Activated T-helper 9 cell treated with anti-CD3 and anti-CD28 coated beads, Interleukin-2, amount 50 U/mL, for 16 hours (primary cell): ENCODE measurements at places on chromosomes 2 and 18.

DNA sequence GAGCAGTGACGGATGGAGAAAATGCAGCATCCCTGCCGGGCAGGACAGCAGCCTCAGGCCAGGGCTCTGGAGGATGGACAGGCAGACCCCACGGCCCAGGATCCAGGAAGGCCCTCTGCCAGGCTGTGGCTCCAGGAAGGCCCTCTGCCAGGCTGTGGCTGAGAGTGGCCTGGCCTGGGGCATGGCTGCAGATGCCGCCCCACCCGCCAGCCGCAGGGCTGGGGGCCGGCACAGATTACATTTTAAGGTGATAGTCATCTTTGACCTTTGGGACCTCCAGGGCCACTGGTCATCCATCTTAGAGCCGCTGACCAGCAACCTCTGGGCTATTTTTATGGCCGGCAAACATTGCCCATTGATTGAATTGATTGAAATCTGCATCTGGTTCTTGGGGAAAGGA lies 98.0 kb upstream of the BOD1L2 start:
- no peak for DNase-seq

- DNase-seq = no peak
Observed at GRCh38 chr2:59732871-59733566, 820.4 kb downstream of the BCL11A start.

GRCh38 chr2:96897491-96898134 lies 27.7 kb upstream of the SEMA4C start:
- no peak for DNase-seq

DNA sequence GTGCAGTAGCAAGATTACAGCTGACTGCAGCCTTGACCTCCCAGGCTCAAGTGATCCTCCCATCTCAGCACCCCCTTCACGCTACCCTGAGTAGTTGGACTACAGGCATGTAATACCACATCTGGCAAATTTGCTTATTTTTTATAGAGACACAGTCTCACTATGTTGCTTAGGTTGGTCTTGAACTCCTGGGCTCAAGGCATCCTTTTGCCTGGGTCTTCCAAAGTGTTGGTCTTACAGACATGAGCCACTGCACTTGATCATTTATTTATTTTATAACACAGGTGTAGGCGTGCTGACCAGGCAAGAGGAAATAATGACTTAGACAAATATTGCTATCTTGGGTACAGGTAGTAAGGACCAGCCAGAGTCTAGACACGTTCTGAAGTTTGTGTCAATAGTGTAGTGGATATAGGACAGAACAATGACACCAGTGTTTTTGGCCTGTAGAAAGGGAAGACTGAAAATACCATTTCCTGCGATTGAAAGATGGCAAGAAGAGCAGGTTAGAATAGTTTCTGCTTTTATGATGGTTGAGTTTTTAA lies 71.0 kb upstream of the THUMPD2 start:
- no peak for DNase-seq

DNA sequence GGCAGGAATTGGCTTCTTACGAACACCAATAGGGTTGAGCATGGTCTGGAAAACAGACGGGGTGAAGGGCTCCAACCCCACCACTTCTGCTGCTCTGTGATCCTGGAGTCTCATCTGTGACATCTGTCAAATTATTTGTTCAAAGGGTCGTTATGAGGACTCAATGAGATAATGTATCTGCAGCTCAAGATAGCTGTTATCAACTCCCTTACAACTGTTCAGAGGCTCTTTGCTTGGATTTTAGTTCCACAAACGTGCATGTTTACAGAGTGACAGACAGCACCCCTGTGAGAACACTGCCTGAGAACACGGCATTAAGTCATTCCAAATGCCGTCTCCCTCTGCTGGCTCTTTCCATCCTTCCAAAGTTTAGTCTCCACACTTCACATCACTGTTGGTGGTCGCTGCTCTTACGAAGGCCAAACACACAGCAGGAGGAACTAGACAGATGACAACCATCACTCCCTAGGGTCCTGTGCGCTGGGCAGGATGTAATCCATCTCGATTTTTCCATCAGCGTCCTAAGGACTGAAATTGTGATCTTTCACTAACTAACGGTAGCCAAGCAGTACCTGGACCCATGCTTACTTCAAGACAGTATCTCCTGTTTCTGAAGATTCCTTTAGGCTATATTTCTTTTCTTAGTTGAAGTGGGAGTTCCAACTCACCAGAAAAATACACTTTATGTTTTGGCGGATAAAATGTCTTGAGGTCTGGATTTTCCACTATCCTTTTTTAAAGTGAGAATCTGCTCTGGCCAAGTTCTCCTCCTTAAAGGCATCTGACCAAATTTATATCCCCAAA lies 220.3 kb downstream of the ANAPC1 start:
- no peak for DNase-seq

- DNase-seq = no peak
Observed at GRCh38 chr2:188610827-188611226, 319.2 kb downstream of the GULP1 start.

GRCh38 chr2:169065864-169066517 lies 3.4 kb upstream of the DHRS9 start:
- DNase-seq = no peak

DNA sequence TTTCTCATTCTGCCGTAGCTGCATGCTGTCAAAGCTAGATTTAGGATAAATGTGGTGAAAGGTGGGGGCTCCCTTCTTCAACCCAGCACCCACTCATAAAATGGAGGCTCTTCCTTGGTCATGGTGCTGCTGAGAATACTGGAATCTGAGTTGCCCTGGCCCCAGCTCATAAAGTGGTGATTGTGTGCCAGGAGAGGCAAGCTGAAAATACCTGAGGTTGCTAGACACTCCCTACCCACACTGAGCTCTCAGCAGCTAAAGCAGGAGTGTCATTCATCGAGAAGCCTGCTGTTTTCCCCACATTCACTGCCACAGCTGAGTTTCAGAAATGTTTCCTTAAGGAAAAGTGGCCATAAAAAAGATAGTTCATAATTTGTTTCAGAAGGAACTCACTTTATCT lies 297.1 kb upstream of the RBMS1 start:
- DNase-seq = no peak

DNA sequence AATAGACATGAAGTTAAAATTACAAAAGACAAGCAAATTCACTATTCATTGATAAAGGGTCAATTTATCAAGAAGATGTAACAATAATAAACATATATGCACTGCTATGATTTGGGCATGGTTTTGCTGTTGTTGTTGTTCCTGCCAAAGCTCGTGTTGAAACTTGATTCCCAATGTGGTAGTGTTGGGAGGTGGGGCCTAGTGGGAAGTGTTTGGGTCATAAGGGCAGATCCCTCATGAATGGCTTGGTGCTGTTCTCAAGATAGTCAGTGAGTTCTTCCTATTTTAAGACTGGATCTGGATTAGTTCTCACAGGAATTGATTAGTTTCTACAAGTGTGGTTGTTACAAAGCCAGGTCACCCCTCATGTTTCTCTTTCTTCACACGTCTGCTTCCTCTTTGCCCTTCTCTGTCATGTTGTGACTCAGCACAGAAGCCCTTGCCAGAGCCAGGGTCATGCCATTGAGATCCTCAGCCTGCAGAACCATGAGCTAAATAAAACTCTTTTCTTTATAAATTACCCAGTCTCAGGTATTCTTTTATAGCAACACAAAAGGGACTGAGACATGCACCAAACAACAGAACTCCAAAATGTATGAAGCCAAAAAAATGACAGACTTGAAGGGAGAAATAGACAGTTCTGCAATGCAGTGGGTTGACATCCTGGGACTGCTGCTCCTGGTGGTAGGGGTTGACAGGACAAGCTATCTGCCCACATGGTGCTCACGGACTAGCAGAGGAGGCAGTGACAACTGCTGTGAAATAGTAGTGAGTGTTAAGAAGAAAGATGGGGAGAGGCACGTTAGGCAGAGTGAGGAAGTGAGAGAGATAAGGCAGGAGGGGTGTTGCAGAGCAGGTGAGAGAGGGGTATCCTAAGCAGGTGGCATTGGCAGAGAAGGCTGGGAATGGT lies 18.6 kb upstream of the SKA1 start:
- no peak for DNase-seq

DNA sequence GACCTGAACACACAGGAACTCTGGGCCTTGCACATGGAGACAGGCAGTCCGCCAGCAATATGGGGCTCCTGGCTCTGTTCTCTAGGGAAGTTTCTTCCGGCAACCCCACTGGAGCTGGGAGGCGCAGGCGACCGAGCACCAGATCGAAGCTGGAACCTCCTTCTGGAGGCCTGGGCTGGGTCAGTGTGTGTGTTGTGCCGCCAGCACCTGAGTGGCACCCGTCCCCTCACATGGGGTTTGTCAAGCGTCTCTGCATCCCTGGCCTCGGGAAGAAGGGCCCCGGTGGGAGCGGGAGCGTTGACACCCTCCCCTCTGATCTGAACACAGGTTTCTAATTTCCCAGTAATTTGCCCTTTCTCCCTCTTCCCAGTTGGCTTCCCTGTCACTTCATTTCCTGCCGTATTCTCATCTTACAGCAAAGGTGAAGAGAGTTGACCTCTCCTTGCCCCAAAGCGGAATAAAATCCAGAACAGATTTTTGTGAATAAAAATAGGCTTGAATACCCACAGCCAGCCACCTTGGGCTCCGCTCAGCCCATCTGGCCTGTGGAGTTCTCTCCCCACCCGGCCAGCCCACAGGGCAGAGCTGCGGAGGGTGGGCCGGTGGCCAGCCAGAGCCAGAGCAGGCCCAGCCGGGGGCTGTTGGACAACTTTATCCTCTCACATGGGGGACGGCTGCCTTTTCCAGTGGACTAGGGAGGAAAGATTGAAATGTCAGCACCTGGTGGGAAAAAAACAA lies 85.9 kb downstream of the APOB start:
- no peak for DNase-seq

GRCh38 chr18:30727849-30728248 lies 314.7 kb downstream of the DSC3 start:
- no peak for DNase-seq

DNA sequence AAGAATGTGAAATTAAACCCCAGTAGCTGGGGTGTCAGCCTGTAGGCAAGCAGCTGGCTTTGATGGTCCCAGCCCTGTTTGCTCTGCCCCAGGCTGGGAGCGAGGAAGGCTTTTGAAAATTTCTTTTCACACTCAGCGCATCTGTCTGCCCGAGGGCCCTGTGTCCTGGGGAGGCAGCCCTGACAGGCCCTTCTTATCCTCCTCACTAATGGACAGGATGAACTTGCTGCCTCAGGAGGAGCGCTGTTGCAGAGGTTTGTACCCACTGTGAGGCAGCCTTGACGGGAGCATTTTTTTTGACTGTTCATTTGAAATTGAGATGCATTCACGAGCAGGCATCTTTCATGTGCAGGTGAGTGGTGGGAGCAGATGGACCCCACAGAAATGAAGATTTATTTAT lies 62.4 kb downstream of the SERPINB8 start:
- DNase-seq = no peak

DNA sequence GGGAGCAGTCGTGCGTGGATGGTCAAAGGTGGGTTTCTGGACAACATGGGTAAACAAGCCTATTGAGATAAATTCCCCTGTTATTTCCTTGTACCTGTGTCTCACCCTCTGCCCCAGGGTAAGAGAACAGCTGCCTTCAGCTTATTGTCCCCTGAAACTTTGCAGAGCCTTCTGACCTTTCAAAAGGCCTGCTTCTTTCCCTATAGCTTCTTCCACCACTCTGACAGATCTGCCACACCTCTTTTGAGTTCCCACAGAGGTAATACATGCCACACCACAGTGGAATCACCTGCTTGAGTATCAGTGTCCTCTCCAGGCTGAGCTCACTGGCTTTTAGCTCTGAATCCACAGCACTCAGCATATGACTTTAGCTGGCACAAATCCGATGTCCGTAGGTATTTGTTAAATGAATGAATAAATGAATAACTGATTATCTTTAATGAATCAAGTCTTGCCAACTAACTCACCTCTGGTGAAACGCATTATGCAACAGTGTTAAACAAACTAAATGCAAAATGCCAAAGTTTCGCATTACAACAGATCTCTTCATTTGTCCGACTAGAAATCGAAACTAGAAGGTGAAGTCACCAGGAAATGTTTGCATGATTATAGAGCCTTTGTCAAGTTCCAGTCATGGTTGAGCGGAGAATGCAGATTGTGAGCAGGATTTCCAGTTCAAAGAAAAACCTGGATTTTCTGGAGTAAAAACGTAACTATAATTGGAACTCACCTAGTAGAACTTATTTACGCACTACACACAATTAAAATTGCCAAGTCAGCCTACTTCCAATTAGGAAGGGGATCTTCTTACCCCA lies 16.4 kb downstream of the DYNAP start:
- no peak for DNase-seq

DNA sequence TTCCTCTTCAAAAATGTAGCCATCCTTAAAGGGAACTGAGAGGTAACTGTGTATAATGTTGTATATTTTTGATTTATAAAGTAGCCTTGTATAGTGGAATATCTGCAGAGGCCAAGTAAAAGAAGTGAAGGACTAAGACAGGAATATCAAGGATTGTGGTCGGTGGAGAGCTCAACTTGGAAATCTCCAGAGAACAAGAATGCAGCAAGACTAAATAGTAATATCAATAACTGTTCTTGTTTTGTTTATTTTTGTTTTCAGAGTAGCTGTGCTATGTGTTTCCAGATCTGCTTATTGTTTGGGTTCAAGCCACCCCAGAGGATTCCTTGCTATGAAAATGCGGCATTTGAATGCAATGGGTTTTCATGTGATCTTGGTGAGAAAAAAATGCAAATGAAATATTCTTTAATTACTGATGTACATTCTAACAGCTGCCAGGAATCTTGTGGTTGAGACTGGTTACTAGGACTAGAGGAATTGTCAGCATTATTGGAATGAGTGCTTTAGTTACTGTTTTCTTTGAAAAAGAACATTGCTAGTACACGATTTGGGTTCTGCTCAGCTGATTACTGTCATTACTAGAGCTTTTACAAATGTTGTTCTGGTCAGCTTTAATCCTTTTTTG lies 25.0 kb downstream of the FASTKD2 start:
- no peak for DNase-seq

DNA sequence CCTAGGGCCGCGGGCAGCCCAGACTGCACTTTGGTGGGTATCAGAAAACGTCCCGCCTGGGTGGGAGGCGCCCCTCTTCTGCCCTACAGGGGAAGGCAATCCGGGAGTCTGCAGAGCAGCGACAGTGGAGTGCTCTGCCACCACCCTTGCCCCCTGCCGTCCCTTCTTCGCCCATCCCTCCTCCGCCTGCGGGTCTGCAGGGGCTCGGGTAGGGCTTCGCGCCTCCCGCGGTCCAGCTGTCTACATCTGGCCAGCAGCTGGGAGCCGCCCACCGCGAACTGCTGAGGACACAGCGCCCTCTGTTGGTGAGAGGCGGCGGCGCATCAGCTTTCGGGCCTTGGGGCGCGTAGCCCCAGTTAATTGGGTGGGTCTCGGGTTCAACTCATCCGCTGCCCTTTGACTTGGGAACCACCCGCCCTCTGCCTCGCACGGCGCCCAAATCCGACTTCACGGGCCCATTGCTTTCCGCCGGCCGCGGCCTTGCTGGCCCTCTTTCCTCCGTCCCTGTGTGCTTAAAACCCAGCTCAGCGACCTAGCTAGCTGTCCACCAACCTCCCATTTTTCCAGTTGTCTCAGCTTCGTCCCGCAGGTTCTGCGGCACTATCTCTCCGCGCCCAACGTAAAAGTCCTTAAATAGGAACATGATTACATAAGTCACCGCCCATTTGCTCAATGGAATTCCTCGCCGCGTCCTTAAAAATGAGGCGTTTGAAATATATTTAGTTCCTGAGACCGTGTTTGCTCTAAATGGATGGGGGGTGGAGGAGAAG lies 17.6 kb downstream of the WNT10A start:
- peak; percentile 71 for DNase-seq
